ENCODE measurements at places on chromosomes 7 and 10.

DNA sequence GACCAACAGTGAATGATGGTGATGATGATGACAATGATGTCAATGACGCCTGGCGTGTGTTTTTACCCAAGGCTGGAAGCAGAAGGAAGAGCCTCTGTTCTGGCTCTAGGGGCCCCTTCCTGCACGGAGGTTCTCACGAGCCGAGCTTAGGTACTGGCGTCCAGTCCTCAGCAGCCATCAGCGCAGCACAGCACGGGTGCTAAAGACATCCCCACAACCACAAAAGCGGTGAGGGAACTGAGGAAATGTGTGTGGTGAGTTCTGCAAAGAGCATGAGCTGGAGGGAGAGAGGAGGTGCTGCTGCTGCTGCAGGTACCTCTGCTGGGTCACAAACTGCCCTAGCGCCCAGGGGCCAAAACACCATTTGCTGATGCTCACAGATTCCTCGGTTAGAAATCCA lies 81.6 kb downstream of the SFMBT2 start:
- no peak for DNase-seq

DNA sequence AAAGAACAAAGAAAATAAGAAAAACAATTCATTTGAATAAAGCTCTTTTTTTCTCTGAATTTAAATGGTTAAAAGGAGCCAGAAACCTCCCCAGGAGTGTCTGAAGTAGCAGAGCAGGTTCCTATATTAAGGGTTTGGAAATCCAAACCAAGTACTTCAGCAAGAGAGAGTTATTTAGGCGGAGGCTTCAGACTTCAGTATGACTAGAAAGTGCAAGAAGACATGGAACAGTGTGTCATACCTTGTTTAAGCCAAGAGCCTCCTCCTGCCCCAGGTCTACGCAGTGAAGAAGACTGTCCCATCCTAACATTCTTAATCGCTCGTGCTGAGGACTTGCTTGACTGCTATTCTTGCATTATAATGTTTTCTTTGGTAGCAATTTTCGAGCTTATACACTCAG lies 51.3 kb downstream of the ODAD2 start:
- DNase-seq, result no peak

DNA sequence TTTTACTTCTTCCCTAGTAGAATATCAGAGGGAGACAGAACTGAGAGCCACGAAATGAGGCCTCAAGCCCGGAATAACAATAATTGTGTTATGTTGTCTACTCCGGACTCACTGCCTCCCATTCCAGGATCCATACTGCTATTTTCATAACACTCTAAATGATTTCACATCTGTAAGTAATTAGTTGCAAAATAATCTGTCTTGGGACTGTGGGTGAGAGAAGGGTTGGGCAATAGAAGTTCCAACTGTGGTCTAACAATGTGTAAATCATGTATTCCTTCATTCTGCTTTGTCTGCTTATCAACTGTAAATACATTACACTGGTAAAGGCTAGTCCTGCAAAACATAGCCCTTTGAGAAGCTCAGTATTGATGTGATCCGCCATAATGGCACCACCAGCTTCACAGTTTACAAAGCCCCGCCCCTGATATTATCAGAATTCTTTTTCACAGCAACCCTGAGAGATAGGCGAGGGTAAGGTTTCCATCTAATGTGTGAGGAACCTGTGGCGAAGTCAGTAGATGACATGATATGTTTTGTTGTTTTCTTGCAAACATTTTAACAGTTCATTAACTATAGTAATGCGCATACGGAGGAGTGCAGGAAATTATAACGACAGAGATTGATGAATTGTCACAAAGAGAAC lies 265.7 kb upstream of the BMPER start:
- no peak for DNase-seq

DNA sequence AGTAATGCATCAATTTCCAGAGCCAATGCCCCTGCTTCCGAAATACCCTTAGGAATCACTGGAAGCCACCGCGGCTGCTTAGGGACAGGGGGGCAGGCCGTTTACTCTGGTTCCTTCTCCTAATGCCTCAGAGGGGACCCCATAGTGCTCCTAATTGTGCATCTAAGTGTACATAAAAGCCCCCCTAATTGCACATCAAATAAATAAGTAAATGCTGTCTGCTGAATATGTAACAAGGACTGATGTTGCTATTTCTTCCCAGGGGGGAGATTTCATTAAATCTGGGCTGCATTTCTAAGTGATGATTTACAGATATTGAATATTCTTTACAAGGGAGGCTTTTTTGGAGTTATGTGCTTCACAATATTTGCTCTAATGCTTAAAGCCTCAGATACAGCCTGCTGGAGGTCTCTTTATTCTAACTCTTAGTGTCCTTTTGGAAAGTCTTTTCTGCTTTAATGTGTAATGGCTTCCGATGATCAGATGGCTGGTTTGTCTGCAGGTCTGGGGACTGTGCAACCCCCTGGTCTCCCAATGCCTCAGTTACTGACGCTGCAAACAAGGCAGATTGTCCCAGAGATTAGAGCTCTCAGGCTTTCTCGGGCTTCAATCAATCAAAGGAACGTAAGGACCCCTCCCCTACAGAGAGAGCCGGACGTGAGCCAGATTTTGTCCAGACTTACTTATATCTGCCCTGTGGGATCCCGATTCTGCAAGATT lies 143.0 kb downstream of the PRPF18 start:
- no peak for DNase-seq

- no peak for DNase-seq
Measured at GRCh38 chr7:24912424-24912823, 67.6 kb downstream of the OSBPL3 start.

GRCh38 chr10:97229322-97230015 lies 43.7 kb upstream of the SLIT1 start:
- no peak for DNase-seq

Measured in NCI-H1930 (cell line).